ENCODE measurements at places on chromosomes 4 and X.

DNA sequence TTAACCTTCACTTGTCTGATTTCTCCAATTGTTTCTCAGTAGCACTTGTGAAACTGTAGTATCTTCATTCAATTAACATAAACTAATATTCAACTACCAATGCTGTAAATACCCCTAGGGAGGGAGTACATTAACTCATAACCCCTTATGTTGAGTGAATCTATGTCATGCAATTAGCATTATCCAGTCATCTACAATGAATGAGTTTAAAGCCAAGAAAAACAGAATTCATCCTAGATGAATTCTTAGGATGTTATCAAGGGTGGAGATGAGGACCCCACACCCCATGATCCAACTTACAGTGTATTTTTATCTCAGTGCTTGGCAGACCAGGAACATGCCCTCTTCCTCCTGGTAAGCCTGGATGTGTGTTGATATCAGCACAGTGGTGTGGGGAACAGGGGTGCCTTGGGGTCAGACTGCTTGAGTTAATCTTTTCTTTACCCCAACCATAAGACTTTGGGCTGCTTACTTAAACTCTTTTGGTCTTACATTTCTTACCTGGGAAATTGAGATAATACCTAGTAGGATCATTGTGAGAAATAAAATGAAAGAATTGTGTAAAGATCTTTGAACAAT is 62.1 kb upstream of the SCOC start:
- no peak for DNase-seq

GRCh38 chrX:9888953-9889470 is 78.1 kb upstream of the CLDN34 start:
- no peak for DNase-seq

GRCh38 chrX:102672856-102673255 is 21.6 kb downstream of the GPRASP1 start:
- no peak for DNase-seq

GRCh38 chrX:133402830-133403625 is 12.3 kb downstream of the GPC4 start:
- no peak for DNase-seq

- no peak for DNase-seq
Measured at GRCh38 chrX:11531226-11531625, 134.5 kb downstream of the ARHGAP6 start.

GRCh38 chr4:41991916-41992767 is 1.8 kb downstream of the SLC30A9 start:
- no peak for DNase-seq

- DNase-seq = no peak
Measured at GRCh38 chr4:113979148-113979904, at the start of gene ARSJ. ARSJ (minus strand) TSS chr4:113979647; CDS start chr4:113978834, 813 bp downstream.

DNA sequence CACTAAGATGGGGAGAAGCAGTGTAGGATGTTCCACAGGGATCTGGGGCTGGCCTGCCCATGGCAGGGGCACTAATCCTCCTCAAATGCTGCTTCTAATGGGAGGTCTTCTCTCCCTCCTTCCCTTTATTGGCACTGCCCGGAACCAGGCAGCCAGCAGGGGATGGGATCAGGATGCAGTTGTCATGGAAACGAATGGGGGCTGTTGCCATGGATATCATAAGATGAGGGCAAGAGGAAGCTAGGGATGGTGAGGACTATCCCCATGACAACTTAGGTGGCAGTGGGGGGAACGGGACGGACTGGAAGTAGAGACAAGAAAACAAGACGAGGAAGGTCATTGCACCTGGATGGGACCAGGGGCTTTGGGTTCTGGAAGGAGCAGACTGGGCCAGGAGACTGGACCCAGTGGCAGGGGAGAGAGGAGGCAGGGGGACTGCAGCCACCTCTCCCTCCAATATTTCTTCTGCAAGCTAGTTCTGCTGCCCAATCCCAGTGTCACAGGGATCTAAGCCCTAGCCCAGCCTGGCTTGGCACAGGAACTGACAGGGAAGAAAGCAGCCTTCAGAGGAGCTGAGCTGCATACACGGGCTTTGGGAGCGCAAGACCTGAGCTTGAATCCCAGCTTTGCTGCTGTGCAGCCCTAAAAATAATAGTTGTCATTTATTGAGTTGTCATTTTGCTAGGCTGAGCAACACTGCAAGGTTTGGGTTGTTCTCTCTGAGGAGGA is 19.0 kb downstream of the IQSEC2 start:
- no peak for DNase-seq

- no peak for DNase-seq
Measured at GRCh38 chr4:16909281-16909680, 10.8 kb upstream of the LDB2 start.

DNA sequence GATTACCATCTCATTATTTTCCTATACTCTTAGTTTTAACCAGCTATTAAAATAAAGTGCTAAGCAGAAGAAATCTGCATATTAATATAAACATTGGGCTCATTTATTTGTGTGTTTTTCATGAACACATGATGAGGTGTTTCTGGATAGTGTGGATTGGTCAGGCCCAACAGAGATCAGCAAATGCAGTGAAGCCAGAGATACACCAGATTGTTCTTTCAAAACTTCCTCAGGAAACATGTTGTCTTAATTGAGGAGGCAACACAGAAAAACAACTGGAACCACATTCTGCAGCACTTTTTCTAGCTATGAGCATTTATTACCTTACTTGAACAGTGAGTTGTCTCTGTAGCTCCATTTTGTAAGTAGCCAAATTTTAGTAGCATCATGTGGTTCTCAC is 69.9 kb downstream of the PALLD start:
- DNase-seq = no peak

DNA sequence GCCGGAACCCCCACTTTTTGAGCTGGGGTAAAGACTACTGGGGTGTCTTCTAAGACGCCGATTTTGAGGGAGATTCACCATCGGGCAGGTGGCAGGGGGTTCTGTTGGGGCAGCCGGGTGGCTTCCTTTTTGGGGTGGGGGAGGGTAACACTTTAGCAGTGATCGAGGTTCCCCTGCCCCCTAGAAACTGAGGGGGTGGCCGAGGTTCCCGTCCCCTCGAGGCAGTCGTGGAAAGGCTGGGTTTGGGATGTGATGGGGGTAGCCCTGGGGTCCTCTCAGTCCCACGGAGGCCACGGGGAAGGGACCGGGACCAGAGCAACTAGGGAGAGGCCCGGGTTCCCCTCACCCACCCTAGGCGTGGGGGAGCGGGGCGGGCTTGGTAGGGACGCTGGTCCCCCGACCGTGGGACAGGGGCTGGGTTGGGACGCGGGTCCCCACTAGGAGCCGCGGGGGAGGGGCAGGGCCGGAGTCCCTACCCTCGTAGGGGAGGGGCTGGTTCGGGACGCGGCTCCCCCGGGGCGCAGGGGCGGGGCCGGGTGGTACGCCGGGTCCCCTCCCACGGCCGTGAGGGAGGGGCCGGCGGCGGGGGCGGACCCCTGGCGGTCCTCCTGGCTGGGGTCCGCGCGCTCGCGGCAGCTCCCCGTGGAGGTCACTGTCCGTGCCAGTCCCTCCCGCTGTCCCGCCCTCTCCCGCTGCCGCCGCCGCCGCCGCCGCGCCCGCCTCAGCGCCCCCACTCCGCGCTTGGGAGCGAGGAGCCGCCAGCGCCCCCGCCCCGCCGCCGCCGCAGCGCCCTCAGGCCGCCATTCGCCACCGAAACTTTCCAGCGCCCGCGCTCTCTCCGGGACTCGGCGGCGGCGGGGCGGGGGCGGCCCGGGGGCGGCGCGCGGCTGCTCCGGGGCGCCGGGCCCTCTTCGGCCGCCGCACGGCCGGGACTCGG is at the start of gene TBL1X:
TBL1X (plus strand) TSS at position 624 of the 937 bp plus-strand sequence. CDS start 188,529 bp downstream, outside the sequence.
- peak; percentile 44 for DNase-seq

GRCh38 chr4:44146516-44146915 is 302.1 kb downstream of the KCTD8 start:
- DNase-seq = no peak
